ENCODE measurements at places on chromosomes 13 and 19. TPM values are rescaled to one million over a fixed set of nuclear protein-coding genes. Genes with fewer than 3 reads are reported as not detected.

Gene PLK5
- 0.14 TPM for total RNA-seq

GRCh38 chr19:1173159-1173844, 766 bp downstream of the SBNO2 start:
- DNase-seq = peak; percentile 82

DNA sequence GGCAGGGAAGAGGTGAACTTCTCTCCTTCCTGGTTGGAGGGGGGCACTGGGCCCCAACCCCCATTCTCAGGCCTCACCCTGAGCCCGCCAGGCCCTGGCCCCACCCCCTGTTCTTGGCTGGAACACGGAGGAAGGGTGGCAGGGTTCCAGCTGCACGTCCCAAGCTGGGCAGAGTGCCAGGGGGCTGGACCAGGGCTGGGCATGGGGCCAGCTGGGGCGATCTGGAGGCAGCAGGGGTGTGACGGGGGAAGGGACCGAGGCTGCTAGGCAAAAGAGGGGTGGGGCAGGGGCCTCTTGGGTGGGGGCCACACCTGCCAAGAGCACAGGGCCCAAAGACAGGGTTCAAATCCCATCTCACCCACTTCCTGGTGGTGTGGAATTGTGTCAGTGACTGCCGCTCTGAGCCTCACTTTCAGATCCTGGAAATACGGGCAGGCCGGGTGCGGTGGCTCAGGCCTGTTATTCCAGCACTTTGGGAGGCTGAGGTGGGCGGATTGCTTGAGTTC, 2.2 kb downstream of the HIF3A start:
- peak; percentile 71 for DNase-seq

- no peak for DNase-seq
Measured at GRCh38 chr13:43935878-43936277, 56.2 kb downstream of the LACC1 start.

GRCh38 chr13:113663934-113664333, 3.1 kb upstream of the GRK1 start:
- DNase-seq = peak; percentile 45
